ENCODE measurements at places on chromosomes 1 and 21.

DNA sequence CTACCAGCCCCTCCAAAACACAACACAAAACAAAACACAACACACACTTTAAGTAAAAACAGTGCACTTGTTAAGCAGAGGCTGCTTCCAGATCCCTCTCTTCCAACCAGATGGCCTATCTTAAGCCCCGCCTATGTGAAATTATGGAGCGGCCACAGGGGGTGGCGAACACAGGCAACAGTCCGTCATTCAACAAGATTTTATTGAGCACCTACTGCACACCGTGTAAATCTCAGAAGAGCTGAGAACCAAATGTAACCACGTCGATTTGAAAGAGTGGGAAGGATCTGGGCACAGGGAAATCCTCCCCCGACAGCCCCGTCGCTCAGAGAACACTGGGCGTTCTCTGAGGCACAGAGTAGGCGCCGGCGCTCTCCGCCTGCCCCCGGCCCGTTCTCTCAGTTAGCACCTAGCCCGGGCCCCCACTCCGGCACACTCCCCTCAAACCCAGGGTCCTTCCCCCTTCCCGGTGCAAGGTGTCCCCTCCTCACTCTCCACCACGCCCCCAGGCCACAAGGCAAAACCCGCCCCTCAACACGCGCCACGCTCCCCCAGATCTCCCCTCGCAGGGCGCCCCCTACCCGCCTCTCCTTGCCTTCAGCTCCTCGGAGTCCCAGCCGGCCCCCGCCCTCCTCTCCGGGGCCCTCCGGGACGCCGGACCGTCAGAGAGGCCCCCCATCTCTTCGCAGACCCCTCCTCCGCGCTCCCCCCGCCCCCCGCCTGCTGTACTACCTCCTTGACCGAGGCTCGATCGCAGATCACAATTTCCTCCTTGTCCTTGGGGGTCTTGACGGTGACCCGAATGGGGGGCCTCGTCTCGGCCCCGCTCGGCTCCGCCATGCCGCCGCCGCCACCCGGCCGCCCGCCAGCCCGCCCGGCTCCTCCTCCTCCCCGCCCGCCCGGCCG is 483 bp downstream of the UBQLN4 start:
- DNase-seq = peak; percentile 40

DNA sequence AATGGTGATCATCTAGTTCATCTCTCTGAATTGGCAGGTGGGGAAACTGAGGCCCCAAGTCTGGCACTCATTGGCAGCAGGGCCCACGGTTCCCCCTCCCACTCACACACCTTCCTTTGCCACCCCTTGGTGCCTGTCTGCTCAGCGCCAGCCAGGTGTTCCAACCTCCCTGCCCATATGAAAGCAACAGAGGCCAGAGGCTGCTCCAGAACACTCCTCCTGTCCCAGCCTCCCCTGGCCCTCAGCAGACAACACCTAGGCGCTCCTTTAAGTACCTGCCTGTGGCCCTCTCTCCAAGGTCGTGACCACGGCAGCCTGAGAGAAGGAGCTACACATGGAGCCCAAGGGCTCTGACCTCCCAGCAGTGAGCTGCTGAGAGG is 362.3 kb upstream of the VAMP3 start:
- no peak for DNase-seq

GRCh38 chr1:197140121-197140520 is 6.3 kb downstream of the ASPM start:
- DNase-seq = no peak

DNA sequence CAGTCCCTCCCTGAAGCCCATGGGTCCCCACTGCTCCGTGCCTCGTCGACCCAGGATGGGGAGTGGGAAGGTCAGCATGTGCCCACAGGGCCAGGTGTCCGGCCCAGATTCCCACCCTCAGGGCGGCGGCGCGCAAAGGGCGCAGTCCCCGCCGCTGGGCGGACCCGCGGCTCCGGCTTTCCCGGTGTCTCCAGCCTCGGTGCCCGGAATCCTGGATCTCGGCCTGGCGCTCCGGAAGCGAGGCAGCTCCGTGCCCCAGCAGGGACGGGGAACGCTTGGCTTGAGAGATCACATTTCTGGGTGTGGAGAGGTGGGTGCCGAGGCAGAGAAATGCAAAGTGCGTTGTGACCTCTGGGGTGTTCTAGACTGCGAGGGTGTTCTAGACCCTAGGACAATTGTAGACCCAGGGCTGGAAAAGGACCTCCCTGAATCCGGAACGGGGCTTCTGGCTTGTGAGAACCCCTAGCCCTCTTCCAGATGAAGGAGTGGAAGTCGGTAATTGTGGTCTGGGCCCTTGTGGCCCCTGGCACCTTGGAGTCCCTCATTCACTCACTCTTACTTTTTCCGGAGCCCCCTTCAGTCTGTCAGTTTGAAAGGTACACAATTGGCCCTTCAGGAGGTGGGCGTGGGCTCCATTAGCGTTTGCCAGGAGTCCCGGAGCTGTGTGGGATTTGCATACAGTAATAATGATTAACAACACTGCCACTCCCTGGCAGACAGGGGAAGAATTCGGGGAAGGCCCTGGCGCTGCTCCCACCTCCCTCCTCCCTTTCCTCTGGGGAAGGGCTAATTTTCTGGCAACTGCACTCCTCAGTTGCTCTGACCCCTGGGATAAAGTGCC is 1.6 kb upstream of the KCND3 start:
- DNase-seq = peak; percentile 73

- DNase-seq = no peak
Observed at GRCh38 chr21:17795146-17796036, 23.8 kb downstream of the C21orf91 start.

GRCh38 chr1:236395230-236395946 is 1.3 kb downstream of the EDARADD start:
- no peak for DNase-seq

DNA sequence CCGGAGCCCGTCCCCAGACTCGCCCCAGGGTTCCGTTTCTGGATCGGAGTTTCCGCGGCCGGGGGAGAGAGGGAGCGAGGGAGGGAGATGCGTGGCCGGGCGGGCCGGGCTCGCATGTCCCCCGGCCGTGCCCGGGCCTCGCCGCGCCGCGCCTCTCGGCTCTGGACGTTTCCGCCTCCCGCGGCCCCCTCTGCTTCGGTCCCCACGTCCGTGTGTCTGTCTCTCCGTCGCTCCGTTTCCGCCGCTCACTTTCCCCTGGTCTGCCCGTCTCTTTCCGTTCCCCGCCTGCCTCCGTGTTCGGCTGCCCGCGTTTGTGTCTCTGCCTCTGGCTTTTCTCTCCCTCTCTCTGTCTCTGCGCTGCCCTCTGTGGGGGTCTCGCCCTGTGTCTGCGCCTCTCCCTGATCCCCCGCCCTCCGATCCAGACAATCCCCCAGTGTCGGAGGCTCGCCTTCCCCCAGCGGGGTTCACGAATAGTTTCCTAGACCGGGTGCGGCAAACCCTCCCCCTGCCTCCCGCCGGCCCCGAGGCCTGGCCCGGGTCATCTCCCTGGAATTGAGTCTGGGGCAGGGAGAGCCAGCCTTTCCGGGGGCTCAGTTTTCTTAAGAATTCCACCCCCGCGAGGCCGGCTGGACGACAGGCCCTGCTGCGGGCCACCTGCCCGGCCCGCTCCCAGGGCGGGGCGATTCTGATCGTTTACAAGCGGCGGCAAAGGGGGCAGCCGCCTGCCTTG is 735 bp downstream of the NBL1 start:
- DNase-seq = no peak

Data from pons (tissue), 1 donor.